Sciatic nerve (tissue), 2 donors: ENCODE measurements at places on chromosomes 5 and 9. TPM values are rescaled to one million over a fixed set of nuclear protein-coding genes. Genes with fewer than 3 reads are reported as not detected.

RLN1 gene
- total RNA-seq = not detected

PURA gene
- 61.0 TPM for total RNA-seq

C9orf40 gene
- 7.8 TPM for total RNA-seq

IL31RA gene
- total RNA-seq = not detected

GRM6 gene
- not detected for total RNA-seq

CDH10 gene
- 0.13 TPM for total RNA-seq

TMEM171 gene
- total RNA-seq = 1.0 TPM

HTR4 gene
- 0.13 TPM for total RNA-seq

EGFLAM gene
- 48.2 TPM for total RNA-seq

UBAC1 gene
- total RNA-seq = 35.2 TPM

CARD6 gene
- total RNA-seq = 10.9 TPM

SLC2A6 gene
- 3.3 TPM for total RNA-seq

TPPP gene
- total RNA-seq = 3.4 TPM

BNC2 gene
- 196 TPM for total RNA-seq

ACOT12 gene
- not detected for total RNA-seq

PGGT1B gene
- total RNA-seq = 44.2 TPM

PCDHA4 gene
- total RNA-seq = 0.85 TPM

UAP1L1 gene
- total RNA-seq = 18.3 TPM

TAF11L10 gene
- total RNA-seq = not detected

AGXT2 gene
- not detected for total RNA-seq

CDO1 gene
- total RNA-seq = 72.8 TPM

NUTM2F gene
- total RNA-seq = not detected

SPATA31E1 gene
- not detected for total RNA-seq

TLR4 gene
- 25.3 TPM for total RNA-seq

SARDH gene
- 6.0 TPM for total RNA-seq

CCDC187 gene
- 0.13 TPM for total RNA-seq

DOCK8 gene
- total RNA-seq = 31.4 TPM

ZNF782 gene
- 10.5 TPM for total RNA-seq

APBB3 gene
- 43.1 TPM for total RNA-seq

COL15A1 gene
- total RNA-seq = 94.6 TPM

IFNK gene
- not detected for total RNA-seq

IER5L gene
- total RNA-seq = 39.3 TPM

SMIM33 gene
- not detected for total RNA-seq

SLC22A4 gene
- 5.7 TPM for total RNA-seq

MARCOL gene
- not detected for total RNA-seq

ADAMTS19 gene
- 0.27 TPM for total RNA-seq

ITGA2 gene
- total RNA-seq = 11.0 TPM

MBLAC2 gene
- 8.0 TPM for total RNA-seq

PCDHGA2 gene
- 13.5 TPM for total RNA-seq

DMRT3 gene
- total RNA-seq = 0.40 TPM

ITGA1 gene
- 104 TPM for total RNA-seq

PPP2CA gene
- 100 TPM for total RNA-seq

NEURL1B gene
- 53.7 TPM for total RNA-seq

STPG3 gene
- total RNA-seq = not detected

MAMDC2 gene
- 18.5 TPM for total RNA-seq

UTP15 gene
- total RNA-seq = 18.5 TPM

LRRTM2 gene
- total RNA-seq = 0.58 TPM

IL9 gene
- total RNA-seq = not detected
